ENCODE measurements at places on chromosomes 2 and 18.

GRCh38 chr2:74881626-74882298, 47.8 kb downstream of the HK2 start:
- no peak for DNase-seq

DNA sequence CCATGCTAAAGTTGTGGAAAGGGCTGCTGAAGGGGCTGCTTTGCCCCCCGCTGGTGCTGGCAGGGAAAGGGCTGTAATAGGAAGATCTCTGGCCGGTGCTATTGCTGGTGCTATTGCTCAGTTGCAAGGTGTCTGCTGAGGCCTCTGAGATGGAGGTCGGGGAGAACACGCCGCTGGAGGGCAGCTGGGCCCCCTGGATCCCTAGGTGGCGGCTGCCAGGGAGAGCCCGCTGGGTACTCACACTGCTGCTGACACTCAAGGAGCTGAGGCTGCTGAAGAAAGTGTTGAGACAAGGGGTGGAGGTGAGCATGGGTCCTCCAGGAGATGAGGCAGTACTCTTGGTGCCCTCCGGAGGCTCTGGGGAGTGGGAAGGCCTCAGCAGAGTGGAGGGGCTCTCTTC, 4.2 kb downstream of the FOXI3 start:
- DNase-seq = no peak

DNA sequence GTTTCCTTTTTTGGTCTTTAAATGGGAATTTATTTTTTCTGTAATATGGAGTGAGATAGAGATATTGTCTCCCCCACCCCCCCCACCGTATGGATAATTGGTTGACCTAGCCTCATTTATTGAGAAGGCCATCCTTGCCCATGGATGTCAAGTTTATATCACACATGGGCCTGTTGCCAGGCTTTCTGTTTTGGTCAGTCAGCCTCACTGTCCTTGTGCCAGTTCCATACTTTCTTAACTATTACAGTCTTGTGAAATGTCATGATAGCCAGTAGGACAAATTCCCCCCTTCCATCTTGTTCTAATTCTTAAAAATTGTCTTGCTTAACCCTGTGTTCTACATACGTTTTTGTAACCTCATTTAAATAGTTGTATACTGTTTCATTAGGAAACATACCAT, 12.5 kb downstream of the BABAM2 start:
- DNase-seq = no peak

GRCh38 chr2:132503701-132504100, 87.1 kb downstream of the GPR39 start:
- no peak for DNase-seq
